Astrocyte of the spinal cord (primary cell): ENCODE measurements at places on chromosomes 5 and 9.

GRCh38 chr5:132485641-132486317 lies 4.8 kb downstream of the IRF1 start:
- DNase-seq, result no peak

- DNase-seq, result peak; percentile 92
These were observed 572 bp upstream of the MAN2A1 start for GRCh38 chr5:109688970-109689739.

DNA sequence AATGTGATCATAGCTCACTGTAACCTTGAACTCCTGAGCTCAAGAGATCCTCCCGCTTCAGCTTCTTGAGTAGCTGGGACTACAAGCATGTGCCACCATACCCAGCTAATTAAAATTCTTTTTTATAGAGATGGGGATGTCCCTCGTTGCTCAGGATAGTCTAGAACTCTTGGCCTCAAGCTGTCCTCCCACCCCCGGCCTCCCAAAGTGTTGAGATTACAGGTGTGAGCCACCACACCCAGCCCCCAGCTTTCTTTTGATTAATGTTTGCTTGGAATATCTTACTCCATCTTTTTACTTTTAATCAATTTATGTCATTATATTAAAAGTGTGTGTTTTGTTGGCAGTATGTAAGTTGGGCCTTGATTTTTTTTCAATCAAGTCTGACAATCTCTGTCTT lies 59.4 kb upstream of the EXOC3 start:
- no peak for DNase-seq

GRCh38 chr5:115179394-115180164 lies 9.9 kb upstream of the TRIM36 start:
- no peak for DNase-seq

DNA sequence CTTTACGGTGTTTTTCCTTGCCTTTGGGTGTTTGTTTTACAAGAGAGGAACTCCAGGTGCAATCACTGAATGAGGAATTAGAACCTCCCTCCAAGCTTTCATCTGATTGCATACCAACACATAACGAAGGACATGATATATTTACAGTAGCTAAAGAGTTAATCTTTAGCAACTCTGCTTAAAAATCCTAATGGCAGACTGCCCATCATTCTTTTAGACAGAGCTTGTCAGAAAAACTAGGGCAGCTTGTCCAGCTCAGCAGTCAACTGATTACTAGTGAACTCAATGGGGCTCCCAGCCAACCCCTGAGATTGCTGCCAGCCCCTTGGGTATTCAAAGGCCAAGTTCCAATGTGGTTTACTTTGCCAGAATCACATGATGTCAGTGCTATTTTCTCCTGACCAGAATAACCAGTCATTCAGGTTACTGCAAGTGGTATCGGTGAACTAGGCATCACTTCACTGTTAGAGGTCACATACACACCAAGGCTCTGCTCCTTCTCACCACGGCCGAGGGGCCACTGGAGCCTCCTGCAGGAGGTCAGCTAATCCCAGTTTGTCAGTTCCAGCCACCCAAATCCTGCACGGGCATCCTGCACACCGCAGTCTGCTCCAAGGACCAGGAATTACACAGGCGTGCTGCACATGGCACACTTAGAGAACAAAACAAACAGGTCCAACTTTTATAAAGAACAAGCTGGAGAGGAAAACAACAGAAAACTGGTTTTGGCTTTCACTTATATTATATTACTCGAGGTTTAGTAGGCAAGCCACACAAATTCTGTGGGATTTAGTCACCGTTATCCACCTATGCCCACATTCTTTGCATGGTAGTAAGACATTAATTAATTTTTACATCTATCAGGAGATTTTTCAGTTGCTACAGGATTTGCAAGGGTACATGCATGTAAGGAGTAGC lies 62.5 kb downstream of the NFIB start:
- DNase-seq, result peak; percentile 87

GRCh38 chr5:502325-503079 lies 21.7 kb downstream of the SLC9A3 start:
- DNase-seq, result no peak

GRCh38 chr5:157288405-157289163 lies 22.7 kb downstream of the CYFIP2 start:
- no peak for DNase-seq

DNA sequence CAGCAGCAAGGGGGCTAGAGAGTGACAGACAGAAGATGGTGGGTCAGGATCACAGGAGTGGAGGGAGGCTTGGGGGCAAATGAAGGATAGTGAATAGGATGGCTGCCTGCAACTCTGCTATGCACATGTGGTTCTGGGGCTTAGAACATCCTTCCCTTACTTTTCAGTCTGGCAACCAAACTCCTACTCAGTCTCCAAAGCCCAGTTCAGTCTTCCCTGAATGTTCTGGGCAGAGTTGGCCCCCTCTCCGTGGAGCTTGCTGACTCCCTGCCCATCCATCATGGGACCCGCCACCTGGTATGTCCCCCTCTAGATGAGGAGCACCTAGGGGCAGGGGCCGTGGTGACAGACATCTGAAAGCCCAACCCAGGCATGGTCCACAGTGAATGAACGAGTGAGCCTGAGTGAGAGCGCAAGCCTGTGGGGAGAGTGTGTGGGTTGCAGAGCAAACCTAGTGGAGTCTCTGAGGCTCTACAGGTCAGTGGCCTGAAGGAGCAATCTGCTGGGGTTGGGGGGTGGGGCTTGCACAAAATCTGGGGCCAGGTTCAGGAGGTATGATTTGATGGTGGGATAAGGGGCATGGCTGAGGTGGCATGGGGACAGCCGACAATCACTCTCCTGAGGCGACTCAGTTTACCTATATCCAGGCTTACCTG lies 180.6 kb downstream of the FGF18 start:
- DNase-seq, result no peak

DNA sequence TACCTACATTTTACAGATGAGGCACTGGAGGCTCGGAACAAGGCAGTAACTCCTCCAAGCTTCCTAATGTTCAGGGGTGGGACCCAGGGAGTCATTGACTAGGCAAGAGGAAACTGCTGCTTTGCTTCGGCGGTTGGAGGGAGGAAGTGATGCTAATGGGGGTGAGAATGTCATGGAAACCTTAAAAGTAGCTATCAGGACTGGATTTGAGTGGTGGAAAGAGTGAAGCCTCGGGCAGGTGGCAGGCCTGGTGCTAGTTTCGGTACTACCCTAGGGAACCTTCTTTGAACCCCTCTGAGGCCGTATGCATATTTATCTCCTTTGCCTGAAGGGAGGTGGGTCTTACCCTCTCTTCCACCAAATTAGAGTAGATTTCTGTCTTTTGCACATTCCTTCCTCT lies 1.6 kb downstream of the BSPRY start:
- DNase-seq, result no peak

DNA sequence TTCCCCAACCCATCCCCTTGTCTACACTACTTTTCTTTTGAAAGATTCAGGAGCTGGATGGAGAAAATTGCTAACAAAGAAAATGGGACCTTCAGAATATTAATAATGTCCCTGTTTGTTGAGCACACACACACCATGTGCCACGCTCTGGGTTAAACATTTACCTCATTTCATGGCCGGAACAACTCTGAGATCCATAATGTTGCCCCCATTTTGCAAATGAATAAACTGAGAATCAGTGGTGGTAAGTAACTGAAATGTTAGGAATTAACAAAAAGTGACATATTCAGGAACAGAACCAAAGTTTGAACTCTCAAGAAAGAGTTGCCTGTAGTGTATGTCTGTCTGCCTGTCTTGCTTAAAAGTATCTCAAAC lies 51.4 kb upstream of the SMAD5 start:
- no peak for DNase-seq

GRCh38 chr9:137417161-137418021 lies 5.6 kb downstream of the EXD3 start:
- no peak for DNase-seq

DNA sequence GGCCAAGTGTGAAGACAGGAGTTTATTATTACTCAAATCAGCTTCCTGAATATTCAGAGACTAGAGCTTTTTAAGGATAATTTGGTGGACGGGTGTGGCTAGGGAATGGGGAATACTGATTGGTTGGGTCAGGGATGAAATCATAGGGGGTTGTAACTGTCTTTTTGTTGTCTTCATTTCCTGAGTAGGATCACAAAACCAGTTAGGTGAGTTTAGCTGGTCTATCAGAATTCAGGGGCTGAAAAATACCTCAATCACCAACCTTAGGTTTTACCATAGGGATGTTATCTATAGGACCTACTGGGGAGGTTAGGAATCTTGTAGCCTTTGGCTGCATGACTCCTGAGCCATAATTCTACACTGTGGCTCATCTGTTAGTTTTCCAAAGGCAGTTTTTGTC lies 235.8 kb downstream of the YTHDC2 start:
- no peak for DNase-seq

DNA sequence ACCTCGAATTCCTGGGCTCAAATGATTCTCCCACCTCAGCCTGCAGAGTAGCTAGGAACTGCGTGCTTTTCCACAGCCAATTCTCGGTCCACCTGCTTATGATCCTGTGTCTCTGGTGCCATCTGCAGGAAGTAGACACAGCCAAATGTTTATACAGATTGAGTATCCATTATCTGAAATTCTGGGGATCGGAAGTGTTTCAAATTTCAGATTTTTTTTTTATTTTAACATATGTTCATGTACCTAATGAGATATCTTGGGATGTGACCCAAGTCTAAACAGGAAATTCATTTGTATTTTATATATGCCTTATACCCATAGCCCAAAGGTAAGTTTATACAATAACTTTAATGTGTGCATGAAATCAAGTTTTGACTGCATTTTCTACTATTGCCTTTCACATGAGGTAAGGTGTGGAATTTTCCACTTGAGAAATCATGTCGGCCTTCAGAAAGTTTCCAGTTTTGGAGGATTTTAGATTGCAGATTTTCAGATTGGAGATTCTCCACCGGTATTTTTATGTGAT lies 89.5 kb downstream of the ESM1 start:
- DNase-seq, result peak; percentile 59

DNA sequence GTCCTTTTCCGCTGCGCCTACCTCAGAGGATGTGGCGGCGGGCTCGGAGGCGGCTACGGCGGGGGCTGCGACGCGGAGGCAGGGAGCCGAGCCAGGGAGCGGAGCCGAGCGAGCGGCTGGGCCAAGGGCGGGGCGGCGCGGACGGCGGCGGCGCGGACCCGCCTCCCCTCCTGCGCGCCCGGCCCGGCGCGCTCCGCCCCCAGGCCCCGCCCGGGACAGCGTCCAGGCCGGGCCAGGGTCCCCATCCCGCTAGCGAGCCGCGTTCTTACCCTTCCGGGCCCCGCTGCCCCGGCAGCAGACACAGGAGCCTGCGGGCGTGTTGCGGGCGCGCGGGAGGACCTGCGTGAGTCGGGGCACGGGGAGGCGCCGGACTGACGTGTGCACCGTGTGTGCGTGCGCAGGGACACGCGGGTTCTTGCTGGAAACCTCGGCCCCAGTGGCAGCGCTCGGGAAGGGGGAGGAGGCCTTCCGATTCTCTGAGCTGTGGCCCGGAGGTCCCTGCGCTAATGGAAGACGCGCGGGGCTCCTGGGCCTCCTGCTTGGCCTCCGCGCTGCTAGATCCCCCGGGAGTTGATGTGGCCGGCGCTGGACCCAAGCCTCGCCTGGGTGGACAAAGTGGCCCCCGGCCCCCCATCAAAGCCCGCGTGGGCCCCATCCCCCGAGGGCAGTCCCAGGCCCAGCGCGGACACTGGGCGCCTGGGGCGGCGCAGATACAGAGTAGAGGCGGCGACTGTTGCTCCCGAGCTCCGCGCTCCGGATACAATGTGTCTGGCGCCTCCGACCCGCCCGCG lies at the start of gene VDAC1:
VDAC1 (minus strand) TSS at position 350 of the 791 bp plus-strand sequence. CDS start 11,963 bp downstream, outside the sequence.
- peak; percentile 89 for DNase-seq

GRCh38 chr5:134784946-134785620 lies 26.5 kb downstream of the DDX46 start:
- DNase-seq, result peak; percentile 71

- DNase-seq, result no peak
These were observed 189.7 kb upstream of the GDNF start for GRCh38 chr5:38029397-38030065.

DNA sequence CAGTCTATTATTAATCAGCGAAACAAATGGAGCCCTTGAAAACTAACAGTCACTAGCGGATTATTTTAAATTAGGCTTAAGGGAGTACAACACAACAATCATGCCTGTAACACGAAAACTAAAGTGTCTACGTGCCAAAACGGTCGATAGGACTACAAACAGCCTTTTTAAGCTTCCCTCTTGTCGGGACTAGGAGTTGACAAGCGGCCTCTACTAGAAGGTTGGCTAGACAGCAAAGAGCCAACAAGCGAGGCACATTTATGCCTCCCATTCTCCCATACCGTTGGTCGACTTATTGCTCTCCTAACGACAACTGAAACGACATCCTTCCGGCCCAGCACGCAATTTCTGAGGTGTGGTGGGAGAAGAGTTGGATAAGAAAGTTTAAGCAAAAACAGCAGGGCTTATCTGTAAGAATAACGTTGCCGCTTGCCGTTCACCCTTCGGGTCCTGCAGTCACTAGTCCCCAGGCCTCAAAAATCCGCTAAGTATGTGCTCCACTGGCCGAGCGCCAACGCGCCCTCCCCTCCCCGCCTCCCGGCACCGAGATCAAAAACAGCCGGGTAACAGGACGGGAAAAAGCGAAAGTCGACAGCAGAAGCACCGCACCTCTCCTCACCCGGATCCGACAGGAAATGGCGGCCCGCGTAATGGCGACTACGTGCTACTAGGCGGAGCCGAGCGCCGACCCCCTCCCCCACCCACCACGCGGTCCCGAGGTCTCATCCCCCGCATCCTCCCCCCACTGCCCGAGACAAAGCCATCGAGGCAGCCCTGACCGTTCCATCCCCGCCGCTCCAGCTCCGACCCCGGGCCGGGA lies 813 bp downstream of the HNRNPK start:
- DNase-seq, result peak; percentile 75

DNA sequence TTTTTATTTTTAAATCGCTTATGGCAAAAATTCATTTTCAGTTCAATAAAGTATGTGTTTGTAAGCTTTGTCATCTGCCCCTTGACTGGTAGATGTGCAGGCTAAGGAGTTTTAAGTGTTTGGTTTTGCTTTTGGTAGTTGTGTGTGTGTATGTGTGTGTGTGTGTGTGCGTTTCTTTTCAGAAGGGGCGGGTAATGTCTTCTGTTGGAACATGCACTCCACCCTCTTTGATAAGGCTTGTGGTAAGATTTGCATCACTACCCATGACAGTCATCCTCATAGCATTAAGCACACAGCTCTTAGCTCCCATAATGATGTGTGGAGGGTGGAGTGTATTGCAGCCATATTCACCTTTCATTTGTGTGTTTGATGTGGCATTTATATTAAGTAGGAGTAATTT lies 92.1 kb upstream of the FSD1L start:
- no peak for DNase-seq

- no peak for DNase-seq
These were observed 19.5 kb downstream of the MTREX start for GRCh38 chr5:55327281-55327680.

- no peak for DNase-seq
These were observed 71.5 kb upstream of the MEF2C start for GRCh38 chr5:88954511-88954910.
